Neuronal stem cell (in vitro differentiated cells): ENCODE measurements at places on chromosomes 2 and 18.

DNA sequence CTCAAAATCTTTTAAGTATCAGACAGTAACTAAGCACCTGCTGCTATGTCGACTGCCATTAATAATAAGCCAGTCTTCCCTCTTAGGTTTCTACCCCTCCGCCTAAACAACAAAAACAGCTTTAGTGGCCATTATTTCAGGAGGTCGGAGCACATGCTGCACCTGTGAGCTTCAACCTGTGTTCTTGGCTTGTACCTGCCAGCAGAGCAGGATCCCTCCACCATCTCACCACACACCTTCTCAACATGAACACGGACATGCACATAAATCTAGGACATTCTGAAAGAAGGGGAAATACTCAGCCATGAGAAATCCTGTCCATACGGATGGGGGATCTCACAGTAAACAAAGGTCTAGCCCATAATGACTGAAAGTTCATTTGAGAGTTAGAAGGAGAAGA is 3.7 kb downstream of the CYB5A start:
- no peak for DNase-seq
- H3K27me3 ChIP-seq: peaks cover 8% of the 10 kb centered on the region
- H3K4me1 ChIP-seq: peaks cover 14% of the 10 kb centered on the region
- H3K4me3 ChIP-seq: no peak overlapping the region
- no peak overlapping the region for H3K27ac ChIP-seq
- H3K36me3 ChIP-seq: no peaks in the 10 kb centered on the region

GRCh38 chr18:41967680-41968079 is 12.6 kb downstream of the PIK3C3 start:
- H3K4me1 ChIP-seq: no peaks in the 10 kb centered on the region
- no peaks in the 10 kb centered on the region for H3K27me3 ChIP-seq
- no peak overlapping the region for H3K27ac ChIP-seq
- no peak for DNase-seq
- H3K4me3 ChIP-seq: no peak overlapping the region

DNA sequence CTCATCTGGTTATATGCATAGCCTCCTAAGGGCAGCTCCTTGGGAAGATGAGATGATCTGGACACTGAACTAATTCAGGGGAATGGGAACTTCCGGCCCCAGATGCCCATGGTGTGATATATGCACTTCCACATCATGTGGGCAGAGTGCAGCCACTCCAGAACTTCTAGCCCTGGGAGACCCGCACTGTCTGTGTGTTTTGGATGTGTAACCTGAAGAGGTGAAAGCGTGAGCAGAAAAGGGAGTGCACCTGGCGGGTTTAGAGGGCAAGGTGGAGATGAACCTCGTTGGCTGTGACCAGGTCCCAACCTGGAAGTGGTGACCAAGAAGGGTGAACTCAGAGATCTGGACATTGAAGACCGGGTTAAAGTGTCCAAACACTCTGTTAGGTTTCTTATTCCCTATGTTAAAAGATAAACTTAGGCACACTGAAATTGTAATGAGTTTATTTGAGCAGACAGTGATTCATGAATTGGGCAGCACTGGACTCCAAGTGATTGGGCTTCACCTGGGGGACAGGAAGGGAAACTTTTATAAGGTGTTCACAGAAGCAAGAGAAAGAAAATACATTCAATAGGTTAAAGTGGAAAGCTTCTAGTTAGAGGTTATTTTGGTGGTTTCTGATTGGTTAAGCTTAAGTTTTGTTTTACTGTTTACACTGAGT is 296.2 kb upstream of the SKOR2 start:
- no peak overlapping the region for H3K4me3 ChIP-seq
- no peaks in the 10 kb centered on the region for H3K36me3 ChIP-seq
- H3K27me3 ChIP-seq: no peaks in the 10 kb centered on the region
- H3K27ac ChIP-seq: no peak overlapping the region

DNA sequence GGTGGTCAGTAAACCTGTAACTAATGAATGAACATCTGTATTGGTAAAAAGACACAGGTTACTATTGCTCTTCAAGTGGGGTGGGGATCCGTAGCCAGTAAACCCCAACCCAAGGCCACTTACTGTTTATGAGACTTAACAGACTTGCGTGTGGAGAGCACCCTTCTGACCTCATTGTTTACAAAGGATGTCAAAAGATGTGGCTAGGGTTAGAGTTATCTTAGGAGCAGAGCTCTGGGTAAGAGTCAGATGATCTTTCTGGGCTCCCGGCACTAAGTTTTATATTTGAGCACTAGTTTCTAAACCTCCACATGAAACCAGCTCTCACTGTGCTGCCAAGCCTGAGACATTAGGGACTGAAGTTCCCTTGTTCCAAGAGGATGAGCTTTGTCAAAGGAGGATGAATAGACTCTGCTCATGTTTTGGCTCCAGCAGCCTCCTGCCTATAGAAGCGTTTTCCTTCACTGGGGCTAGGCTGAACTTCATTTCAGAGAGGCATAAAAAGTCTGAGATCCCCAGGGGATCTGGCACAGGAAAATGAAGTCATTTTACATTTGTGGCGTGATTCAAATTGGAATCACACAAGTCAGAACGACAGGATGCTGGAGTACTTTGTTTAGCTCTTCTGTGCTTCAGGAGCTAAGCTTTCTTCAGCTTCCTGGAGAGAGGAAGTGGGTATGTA is 403.1 kb upstream of the TRIB2 start:
- no peaks in the 10 kb centered on the region for H3K36me3 ChIP-seq
- DNase-seq: no peak
- H3K27me3 ChIP-seq: no peaks in the 10 kb centered on the region
- no peak overlapping the region for H3K4me3 ChIP-seq
- peaks cover 18% of the 10 kb centered on the region for H3K4me1 ChIP-seq
- H3K27ac ChIP-seq: no peak overlapping the region

DNA sequence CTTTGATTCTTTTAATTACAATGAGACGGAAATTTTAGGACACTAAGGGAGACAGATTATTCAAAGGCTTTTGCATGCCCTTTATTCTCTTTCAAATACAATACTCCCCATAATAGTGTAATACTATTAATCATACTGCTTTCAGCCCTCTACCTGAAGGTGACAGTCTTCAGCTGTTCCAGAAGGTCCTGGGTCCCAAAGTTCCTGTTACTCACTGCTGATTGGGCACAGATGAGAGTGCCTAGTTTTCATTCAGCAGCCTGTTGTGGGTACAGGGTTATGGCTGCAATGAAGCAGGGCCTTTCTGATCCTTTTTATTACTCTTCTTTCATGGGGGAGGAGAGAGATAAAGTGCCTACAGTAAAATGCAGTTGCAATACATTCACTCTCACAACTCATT is 80.2 kb downstream of the NUP35 start:
- no peak for DNase-seq
- no peaks in the 10 kb centered on the region for H3K36me3 ChIP-seq
- H3K27me3 ChIP-seq: no peaks in the 10 kb centered on the region
- peaks cover 2% of the 10 kb centered on the region for H3K4me1 ChIP-seq
- H3K27ac ChIP-seq: no peak overlapping the region

GRCh38 chr2:64854773-64855237 is 134.4 kb upstream of the SLC1A4 start:
- no peak overlapping the region for H3K27ac ChIP-seq
- no peaks in the 10 kb centered on the region for H3K27me3 ChIP-seq
- DNase-seq: no peak
- peaks cover 16% of the 10 kb centered on the region for H3K4me1 ChIP-seq
- H3K36me3 ChIP-seq: no peaks in the 10 kb centered on the region
- H3K4me3 ChIP-seq: no peak overlapping the region

DNA sequence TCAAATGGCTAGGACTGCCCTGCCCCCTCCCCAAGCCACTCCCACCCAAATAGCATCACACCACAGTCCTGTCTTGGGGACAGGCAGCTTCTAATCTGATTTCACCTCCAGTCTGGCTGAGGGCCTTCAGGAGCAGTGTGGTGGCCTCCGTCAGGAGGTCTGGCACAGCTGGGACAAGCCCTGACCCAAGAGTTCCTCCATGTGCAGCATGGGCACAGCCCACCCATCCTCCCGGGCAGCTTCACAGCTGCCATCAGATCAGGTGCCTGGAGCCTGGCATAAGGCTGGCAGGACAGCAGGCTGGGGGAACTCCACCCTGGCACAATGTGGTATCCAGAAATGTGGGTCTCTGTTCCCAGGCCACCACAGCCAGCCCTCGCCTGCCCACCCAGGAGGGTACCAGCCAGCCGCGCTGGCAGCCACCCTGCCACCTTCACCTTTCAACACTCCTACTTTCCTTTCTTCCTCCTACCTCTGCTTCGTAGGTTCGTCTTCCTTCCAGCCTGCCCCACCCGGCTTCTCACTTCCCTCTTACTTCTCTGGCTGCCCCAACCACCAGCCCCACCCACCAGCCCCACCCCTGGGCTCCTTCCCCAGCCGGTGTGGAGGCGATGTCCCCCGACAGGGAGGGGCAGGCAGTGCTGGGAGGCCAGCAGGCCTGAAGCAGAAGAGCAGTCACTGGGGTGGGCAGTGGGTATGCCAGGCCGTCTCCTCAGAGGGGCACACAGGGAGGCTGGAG is at the start of gene CAPG:
CAPG (minus strand) TSS at position 522 of the 739 bp plus-strand sequence. CDS start 8,221 bp downstream, outside the sequence.
- H3K4me3 ChIP-seq: no peak within 1 kb of the TSS
- no peak for DNase-seq
- H3K27ac ChIP-seq: no peak within 1 kb of the TSS
- no peaks in the 10 kb centered on the region for H3K36me3 ChIP-seq

- H3K36me3 ChIP-seq: no peaks in the 10 kb centered on the region
- no peak overlapping the region for H3K27ac ChIP-seq
Observed at GRCh38 chr2:170434900-170435621, 257.1 kb downstream of the MYO3B start.

DNA sequence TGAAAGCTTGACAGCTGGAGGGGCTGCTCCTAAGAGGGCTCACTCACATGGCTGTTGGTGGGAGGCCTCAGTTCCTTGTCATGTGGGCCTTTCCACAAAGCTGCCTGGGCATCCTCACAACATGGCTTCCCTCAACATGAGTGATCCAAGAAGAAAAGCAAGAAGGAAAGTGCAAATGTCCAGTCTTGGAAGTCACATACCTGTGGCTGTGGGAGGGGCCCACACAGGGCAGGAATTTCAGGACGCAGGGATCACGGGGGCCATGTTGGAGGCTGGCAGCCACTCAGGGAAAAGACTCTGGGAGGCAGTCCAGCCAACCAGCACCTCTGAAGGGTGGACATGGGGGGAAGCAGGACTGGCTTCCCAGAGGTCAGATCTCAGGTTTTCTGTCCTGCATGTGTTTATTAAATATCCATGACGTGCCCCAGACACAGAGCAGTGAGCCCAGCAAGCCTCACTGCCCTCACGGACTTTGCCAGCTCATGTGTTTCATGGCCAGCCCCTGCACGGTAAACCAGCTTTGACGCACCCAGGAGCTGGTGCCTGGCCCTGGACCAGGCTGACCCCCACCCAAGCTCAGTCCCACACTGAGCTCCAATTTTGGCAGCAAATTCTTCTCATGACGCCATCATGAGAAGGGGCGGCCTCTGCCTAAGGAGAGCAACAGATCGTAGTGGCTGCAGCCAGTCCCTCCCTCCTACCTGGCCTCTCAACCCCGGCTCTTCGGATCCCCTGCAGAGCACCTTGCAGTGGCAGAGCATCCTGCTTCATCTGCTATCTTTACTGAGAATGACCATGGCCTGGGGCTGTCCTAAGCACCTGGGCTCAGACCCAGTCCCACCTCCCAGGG is 34.7 kb upstream of the GPR17 start:
- no peak overlapping the region for H3K4me3 ChIP-seq
- DNase-seq: no peak
- no peaks in the 10 kb centered on the region for H3K36me3 ChIP-seq

DNA sequence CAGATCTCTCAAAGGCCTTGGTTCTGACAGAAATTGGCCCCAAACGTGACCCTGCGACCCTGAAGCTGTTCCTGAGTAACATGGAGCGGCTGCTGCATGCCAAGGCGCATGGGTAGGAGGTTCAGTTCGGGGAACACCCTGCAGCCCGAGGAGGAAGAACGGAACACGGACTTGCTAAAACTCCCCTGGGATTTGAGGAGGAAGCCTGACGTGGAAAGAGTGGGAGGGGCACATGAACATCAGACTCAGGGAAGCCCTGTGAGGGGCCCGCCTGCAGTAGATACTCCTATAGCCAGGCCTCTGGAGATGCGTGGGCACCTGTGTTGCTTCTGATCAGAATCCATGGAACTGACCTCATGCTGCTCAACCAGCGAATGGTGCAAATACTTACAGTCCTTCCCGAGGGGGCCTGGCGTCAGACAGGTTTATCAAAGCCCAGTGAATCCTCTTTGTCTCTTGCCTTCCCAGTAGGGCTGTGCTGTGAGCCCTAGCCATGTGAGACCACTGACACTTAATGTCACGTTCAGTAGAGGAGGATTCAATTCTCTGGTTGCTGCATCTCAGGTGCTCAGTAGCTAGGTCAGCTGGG is 46.8 kb downstream of the IMPA2 start:
- no peak overlapping the region for H3K27ac ChIP-seq
- no peaks in the 10 kb centered on the region for H3K27me3 ChIP-seq
- H3K4me1 ChIP-seq: no peaks in the 10 kb centered on the region
- H3K36me3 ChIP-seq: peaks cover 59% of the 10 kb centered on the region
- no peak overlapping the region for H3K4me3 ChIP-seq

- DNase-seq: peak; percentile 56
- H3K27me3 ChIP-seq: no peaks in the 10 kb centered on the region
- H3K27ac ChIP-seq: no peak overlapping the region
- H3K4me1 ChIP-seq: no peaks in the 10 kb centered on the region
- no peaks in the 10 kb centered on the region for H3K36me3 ChIP-seq
Observed at GRCh38 chr2:43609290-43609918, 13.6 kb upstream of the THADA start.

GRCh38 chr2:62293490-62294271 is 97.8 kb downstream of the B3GNT2 start:
- peak overlapping the region; percentile 50 for H3K27ac ChIP-seq
- H3K4me3 ChIP-seq: no peak overlapping the region
- H3K27me3 ChIP-seq: no peaks in the 10 kb centered on the region
- H3K4me1 ChIP-seq: peaks cover 4% of the 10 kb centered on the region

DNA sequence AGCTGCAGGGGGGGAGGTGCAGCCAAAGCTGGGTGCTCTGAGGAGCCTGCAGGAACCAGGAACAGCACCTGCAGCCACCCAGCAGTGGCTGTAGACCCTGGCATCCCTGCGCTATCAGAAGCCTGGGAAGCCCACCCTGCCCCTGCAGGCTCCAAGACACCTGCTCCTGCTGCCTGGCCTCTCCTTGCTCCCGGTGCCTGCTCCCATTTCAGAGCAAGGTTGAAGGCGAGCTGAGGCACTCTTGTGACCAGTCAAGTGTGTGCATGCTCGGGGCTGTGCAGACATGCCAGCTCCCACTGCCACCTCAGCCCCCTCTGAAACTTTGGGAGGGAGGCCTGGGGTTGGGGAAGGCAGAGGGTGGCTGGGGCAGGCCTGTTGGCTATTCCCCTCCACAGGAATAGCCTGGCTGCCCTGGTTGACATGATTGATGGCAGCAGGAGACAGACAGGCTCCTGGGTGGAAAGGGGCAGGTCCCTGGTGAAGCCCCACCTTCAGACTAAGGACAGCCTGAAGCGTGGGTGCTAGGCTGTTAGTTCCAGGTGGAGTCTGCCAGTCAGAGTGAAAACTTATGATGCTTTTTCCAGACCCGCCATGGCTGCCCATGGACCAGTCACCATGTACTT is 151.4 kb downstream of the MBD5 start:
- no peak overlapping the region for H3K4me3 ChIP-seq
- no peaks in the 10 kb centered on the region for H3K27me3 ChIP-seq
- no peaks in the 10 kb centered on the region for H3K36me3 ChIP-seq
- DNase-seq: no peak
- H3K4me1 ChIP-seq: no peaks in the 10 kb centered on the region
- no peak overlapping the region for H3K27ac ChIP-seq
